CMK (cell line): ENCODE measurements at places on chromosomes 4 and X.

GRCh38 chrX:9369802-9370291, 95.0 kb upstream of the TBL1X start:
- DNase-seq = no peak

DNA sequence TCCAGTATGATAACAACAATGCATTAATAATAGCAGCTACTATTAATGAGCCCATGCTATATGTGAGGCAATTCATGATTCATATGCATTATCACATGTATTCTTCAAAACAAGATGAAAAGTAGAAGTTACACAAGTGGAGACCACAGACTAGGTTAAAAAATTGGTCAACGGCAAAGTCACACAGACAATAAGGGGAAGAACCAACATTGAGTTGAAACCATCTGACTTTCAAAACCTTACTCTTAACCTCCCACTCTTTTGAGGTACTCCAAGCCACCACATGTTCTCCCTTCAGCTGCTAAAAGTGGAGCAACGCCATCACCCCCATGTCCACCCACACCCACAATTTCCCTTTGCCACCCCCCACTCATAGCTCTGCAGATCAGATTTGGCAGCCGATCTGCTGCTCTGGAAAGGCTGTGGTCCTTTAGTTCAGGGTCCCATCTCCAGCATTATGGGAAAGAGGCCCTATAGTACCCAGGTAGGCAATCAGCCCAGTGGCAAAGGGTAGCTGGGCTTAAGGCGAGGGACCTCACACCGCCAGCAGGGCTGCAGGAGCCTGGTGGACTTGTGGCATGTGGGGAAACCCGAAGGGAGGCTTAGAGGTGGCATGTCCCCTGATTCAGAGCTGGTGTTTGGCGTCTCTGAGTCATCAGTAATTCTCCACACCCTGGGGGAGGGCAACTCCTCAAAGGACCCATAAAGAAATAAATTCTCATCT, 33.5 kb upstream of the CYBB start:
- no peak for DNase-seq

DNA sequence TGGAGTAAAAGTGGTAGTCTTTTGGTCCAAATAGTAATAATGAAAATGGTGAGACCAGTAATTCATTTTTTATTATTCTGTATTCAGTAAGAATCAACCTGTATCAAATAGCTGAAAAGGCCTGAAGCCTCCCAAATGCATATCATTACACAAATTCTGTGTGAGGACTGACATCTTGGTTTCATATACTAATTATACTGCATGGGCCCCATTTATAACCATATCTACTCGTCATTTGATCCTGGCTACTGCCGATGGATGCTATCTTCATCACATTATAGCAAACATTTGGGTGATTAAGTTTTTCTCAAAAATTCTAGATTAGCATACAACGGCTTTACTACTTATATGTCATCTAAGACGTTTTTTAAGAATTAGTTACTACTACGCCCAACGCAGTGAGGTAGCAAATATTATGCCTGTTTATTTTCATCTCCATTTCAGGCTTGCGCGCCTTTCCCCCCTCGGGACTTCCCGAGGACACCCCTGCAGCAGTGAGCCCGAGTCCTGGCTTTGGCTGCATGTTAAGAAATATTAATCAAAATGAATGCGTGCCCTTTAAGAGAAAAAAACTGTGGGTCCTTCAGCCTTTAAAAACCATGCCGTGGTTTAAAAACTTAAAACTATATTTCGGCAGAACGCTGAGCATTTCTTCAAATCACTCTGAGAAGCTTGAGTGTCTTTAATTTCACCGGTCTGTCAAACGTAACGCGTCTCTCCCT, 814 bp upstream of the MMAA start:
- no peak for DNase-seq

DNA sequence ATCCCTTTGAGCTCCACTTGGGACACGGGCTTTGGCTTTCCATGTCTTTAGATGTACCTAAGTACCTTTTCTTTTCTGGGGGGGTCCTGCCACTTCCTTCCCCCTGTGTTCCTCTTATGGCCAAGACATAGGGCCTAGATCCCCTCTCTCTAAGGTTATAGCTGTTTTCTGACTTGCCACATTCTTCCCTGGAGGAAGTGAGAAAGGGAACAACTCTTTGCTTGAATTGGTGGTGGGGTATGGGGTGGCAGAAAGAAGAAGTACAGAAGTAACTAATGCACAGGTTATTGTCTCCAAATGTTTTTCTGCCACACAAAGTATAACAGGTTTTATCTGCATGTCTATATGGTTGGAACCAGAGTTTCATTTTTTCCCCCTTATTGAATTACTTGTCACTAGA, 29.7 kb upstream of the DIPK2B start:
- DNase-seq = no peak

DNA sequence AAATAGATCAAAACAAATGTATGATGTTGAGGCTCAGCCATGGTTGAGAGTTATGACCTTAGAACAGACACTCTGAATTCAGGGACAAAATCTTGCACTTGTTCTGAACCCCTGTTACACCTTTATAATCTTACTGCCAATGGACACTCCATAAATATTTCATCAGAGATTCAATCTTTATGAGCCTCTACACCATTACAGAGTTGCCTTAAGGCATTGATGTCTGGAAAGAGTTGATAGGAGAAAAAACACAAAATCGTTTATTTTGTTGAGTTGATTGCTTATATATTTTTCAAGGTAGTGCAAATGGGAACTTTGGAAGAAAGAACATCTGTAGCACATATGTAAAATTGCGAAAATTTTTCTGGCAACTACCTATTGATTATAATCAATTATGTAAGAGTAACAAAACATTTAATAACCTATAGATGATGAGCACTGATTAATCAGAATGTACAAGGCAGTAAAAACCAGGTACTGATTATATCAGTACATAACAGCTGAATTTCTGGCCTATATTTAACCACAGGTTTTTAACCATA, 568.5 kb downstream of the FSTL5 start:
- DNase-seq = no peak

- no peak for DNase-seq
Observed at GRCh38 chr4:138188406-138189084, 53.6 kb downstream of the SLC7A11 start.

DNA sequence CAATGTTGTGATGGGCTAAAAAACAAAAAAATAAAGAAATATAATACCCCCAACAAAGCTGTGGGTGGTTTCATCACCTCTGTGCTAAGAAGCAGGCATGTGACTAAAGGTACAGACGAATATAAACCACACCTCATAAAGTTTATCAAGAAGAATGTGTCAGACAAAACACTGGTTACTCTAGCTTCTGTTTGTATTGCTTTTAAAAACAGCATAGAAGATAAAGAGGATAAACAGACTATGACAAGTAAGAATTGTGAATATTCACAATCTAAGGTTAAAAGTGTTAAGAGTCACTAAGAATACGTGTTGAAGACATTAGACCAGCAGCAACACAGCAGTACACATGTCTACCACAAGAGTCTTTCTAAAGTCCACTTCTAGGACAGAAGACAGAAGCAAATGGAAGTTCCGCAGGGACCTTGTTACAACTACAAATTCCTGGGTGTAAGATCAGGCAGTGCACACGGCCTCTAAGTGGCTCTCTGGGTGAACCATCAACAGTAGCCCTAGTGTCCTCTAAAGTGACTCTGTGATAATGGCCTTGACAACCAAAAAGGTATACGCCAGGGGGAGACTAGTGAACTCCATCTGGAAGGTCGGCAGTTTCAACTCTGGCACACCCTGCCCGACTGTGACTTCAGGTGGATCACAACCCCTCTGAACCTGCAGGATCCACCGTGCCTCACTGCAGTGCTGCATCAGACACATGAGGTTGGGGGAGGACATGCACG, 8.3 kb upstream of the FGFBP2 start:
- no peak for DNase-seq

GRCh38 chr4:57153207-57153606, 43.0 kb upstream of the IGFBP7 start:
- no peak for DNase-seq

GRCh38 chr4:137212601-137213000, 319.7 kb downstream of the PCDH18 start:
- DNase-seq = no peak

DNA sequence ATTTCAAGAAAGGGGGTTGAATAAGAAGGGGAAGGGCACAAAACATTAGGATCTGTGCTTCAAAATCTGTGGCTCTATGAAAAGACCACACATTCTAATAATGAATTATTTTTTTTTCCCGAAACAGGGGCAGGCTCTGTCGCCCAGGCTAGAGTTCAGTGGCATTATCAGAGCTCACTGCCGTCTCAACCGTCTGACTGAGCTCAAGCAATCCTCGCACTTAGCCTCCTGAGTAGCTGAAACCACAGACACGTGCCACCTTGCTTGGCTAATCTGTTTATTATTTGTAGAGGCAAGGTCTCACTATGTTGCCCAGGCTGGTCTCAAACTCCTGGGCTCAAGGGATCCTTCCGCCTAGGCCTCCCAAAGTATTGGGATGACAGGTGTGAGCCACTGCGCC, 33.4 kb downstream of the ACSL1 start:
- no peak for DNase-seq

- no peak for DNase-seq
Observed at GRCh38 chrX:101407167-101407747, 468 bp downstream of the GLA start.

- no peak for DNase-seq
Observed at GRCh38 chr4:40197879-40198689, 1.3 kb downstream of the RHOH start.

- no peak for DNase-seq
Observed at GRCh38 chr4:180581061-180581460, 1662.1 kb upstream of the TENM3 start.

- DNase-seq = no peak
Observed at GRCh38 chr4:106893903-106894302, 142.2 kb downstream of the DKK2 start.

- no peak for DNase-seq
Observed at GRCh38 chr4:176268963-176269362, at the start of gene ASB5. Gene ASB5, minus strand, starts transcription at chr4:176269222. Its CDS starts 114 bp downstream, at chr4:176269108.
